ENCODE measurements at places on chromosomes 13 and 19.

DNA sequence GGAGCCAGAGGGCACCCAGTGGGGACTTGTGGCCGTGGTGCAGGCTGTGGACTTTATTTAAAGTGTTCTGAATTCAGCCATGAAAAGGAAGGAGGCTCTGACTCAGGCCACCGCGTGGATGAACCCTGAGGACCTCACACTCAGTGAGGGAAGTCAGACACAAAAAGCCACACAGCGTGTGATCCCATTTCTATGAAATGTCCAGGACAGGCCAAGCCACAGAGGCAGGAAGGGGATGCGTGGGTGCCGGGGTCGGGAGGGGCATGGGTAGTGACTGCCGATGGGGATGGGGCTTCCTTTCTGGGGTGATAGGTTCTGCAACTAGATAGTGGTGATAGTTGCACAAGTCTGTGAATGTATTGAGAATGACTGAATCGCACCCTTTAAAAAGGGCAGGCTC is 8.7 kb upstream of the ZBTB7A start:
- DNase-seq, result no peak

GRCh38 chr19:4467835-4468234 is 4.3 kb upstream of the HDGFL2 start:
- no peak for DNase-seq

- DNase-seq, result no peak
Measured at GRCh38 chr19:932648-933552, 7.1 kb downstream of the ARID3A start.

DNA sequence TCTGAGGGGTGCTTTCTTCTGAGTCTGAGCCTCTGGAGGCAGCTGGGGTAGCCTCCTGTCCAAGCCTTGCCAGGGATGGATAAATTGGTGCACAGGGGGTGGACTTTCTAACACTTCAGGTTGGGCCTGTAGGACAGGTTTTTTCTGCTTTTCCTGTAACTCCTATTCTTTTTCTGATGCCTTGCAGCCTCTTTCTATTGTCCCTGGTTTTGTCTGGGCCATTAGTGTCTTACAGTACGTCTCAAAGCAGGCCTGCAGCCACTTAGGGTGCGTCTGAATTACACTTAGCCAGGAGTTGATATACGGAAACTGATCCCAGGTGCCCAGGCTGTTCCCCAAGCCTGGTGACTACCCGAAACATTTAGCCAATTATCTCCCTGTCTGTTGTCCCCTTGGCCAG is 213.3 kb upstream of the HTR2A start:
- DNase-seq, result no peak

- DNase-seq, result no peak
Measured at GRCh38 chr13:97743938-97744337, 209.5 kb upstream of the IPO5 start.

DNA sequence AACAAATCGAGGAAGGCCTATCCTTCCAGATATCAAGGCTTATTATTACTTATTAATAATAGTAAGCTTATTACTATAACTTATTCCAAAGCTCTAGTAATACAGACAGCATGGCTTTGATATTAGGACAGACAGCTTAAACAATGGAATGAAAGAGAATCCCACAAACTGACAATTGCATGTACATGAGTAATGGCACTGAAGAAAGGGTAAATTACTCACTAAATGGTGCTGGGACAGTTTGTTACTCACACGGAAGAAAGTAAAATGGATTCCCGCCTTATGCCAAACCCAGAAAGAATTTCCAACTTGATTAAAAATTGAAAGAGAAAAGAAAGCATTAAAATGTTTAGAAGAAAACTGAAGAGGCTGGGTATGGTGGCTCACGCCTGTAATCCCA is 60.3 kb downstream of the MIPEP start:
- DNase-seq, result no peak

DNA sequence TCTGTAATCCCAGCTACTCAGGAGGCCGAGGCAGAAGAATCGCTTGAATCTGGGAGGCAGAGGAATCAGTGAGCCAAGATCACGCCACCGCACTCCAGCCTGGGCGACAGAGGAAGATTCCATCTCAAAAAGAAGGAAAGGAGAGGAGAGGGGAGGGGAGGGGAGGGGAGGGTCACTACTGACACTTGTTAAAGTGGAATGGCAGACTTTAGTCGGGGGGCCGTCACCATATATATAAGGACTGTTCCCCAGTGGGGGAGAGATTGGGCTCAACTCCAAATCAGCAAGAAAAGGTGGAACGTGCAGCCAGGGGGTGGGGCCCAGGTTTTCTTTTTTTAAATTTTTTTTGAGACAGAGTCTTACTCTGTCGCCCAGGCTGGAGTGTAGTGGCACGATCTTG is 26.2 kb downstream of the TPT1 start:
- no peak for DNase-seq

DNA sequence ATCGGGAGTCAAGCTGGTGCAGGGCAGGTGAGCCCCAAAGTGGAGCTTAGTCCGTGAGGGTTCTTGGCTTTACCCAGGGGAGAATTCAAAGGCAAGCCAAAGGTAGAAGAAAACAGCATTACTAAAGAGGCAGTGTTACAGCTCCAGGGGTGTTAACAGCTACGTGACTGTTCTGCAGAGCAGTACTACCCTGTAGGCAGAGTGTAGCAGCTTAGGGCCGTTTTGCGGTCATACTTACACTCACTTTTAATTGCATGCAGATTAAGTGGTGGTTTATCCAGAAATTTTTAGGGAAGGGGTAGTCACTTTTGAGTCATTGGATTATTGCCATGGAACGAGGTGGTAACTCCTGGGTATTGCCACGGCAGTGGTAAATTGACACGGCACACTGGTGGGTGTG is 482.2 kb downstream of the SLITRK5 start:
- DNase-seq, result no peak

GRCh38 chr19:16233081-16233776 is 35.5 kb downstream of the AP1M1 start:
- DNase-seq, result no peak

GRCh38 chr19:16542910-16543472 is 754 bp upstream of the CHERP start:
- DNase-seq, result no peak

DNA sequence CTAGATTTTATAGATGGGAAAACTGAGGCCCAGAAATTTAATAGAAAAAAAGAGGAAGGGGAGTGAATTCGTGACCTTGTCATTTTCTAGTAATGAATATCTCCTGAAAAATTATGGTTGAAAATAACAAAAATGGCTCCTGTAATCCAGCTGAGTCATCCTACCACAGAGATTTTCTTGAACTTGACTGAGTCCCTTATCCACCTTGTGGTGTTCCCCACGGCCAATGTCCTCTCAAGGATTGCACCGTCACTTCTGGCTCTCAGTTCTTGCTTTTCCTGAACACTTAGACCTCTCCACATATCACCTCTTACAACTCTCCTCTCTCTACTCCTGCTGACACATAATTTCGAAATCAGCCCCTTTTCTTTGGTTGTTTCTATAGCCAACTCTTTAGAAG is 1.2 kb upstream of the KATNAL1 start:
- no peak for DNase-seq

DNA sequence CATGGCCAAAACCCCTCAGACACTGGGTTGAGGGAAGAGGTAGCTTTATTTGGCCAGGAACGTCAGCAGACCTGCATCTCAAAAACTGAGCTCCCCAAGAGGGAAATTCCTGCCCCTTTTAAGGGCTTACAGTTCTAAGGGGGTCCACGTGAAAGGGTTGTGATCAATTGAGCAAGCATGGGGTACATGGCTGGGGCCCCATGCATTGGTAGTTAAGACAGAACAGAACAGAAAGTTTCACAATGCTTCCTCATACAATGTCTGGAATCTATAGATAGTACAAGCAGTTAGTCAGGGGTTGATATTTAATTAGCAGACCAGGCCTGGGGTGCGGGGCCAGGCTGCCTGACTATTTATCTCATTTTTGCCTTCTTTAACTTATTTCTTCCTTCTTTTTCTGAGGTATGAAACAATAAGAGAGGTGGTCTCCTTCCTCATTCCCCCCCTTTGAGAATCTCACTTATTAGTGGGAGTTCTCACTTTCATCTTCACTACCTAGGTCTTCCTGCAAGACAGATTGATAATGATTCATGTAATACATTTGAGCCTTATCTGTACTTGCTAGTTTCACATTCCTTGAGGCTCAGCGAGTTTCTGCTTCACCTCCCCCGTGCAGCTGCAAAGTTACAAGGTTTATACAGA is 84.8 kb downstream of the SLC25A15 start:
- no peak for DNase-seq

- DNase-seq, result no peak
Measured at GRCh38 chr13:91046715-91047327, 300.7 kb upstream of the MIR17HG start.

DNA sequence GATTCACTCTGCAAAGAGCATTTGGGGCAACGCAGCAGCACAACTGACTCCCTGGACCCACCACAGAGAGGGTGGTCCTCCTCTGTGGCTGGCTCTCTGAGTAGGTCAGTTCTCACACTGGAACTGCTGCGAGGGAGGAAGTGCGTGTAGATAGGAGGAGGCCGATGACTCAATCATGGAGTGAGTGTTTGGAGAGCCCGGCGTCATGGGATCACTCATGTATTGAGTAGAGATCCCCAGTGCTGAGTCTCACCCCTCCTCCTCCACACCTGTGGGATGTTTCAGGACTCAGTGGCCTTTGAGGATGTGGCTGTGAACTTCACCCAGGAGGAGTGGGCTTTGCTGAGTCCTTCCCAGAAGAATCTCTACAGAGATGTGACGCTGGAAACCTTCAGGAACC is 8.9 kb downstream of the ZNF101 start:
- DNase-seq, result no peak

All from stimulated activated CD8-positive, alpha-beta memory T cell treated with anti-CD3 and anti-CD28 coated beads, Interleukin-7, amount 100 ng/mL, for 1 hour (primary cell).